Renal cortical epithelial cell (primary cell): ENCODE measurements at places on chromosomes 16 and 17.

GRCh38 chr17:64123114-64123513, 6.8 kb downstream of the ERN1 start:
- no peak for DNase-seq

DNA sequence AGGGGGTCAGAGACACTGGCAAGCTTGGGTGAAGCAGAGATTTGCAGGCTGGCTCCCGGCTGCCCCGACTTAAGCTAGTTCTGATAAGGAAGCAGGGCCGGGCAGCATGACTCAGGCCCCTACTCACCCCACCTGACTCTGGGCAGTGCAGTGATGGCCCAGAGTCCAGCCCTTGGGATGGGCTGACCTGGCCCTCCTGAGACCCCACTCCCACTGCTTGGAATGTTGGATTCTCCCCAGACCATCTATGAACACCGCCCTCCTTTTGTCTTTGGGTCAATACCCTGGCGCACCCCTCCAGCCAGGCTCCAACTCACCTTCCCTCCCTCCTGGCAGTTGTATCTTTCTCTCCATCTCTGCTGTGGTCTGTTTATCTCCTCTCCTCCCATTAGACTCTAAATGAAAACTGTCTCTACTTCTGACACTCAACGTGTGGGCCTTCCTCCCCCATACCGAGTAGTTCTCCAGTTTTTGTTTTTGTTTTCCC, 21.0 kb downstream of the LGALS3BP start:
- DNase-seq: no peak

DNA sequence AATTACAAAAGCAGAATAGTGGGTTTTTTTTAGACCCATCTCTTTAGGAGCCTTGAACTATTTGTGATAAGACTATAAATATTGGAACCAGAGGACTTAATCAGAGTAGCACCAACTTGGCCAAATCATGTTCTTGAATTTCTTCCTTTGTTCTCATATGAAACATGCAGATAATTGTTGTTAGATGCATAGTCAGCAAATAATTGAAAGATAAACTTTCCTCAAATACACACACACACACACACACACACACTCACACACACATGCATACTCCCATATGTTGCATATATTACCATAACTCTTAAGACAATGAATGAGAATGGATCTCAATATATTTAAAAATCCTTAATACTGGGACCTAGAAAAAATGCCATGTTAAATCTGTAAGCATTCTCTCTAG, 310.4 kb downstream of the KCNJ2 start:
- DNase-seq: no peak

DNA sequence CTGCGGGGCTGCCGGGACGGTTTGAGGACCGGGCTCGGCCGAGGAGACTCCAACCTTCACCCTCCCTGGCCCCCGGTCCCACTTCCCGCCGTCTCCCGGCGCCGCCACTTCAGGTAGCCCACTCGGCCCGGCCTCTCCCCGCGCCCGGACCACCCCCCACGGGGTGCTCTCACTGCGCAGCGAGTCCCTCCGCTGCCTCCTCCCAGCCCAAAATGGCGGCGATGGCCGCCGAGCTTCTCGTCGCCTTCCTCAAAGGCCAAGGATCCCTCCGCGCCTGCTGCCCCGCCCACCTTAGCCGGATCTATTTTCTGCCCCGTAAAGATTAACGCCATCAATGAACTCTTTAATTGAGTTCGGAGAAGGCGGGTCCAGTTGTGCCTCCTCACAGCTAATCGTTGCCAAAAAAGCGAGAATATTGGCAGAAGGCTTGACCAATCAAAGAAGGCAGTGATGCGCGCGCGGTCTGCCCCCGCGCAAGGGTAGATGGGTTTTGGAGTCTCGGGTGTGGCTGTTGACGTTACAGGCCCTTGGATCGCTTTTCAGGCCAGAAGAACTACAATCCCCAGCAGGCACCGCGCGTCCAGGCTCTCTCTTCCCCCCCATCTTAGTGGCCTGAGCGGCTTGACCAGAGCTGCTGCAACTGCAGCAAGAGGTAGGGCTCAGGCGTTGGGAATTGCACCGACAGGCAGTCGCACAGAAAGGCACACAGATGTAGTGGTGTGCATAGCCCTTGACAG, at the start of gene HEXIM2:
HEXIM2 (plus strand) TSS at position 588 of the 737 bp plus-strand sequence. CDS start 919 bp downstream, outside the sequence.
- DNase-seq: peak; percentile 99

GRCh38 chr17:60358606-60359225, 33.2 kb downstream of the USP32 start:
- DNase-seq: no peak

GRCh38 chr17:49525831-49526741, 31.0 kb downstream of the NGFR start:
- no peak for DNase-seq

DNA sequence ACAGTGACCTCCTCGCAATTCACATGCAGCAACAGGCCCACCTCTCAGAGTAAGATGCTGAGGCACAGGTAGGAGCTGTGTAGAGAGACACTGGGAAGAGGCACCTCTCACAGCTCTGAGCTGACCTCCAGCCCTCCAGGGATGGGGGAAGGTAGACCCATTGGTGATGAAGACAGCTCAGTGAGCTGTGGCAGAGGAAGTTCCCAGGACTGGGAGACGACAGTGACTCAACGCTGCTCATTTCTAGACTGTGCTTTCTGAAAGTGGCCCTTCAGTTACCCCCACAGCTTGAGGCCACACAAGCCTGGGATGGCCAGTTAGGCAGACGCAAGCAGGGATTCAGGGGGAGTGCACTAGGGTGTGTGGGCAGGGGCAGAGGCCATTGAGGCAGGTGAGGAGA, 2073.2 kb downstream of the TP53TG3F start:
- DNase-seq: no peak

GRCh38 chr17:51147650-51148049, 5.7 kb upstream of the NME1 start:
- peak; percentile 20 for DNase-seq

- peak; percentile 48 for DNase-seq
Observed at GRCh38 chr17:75130632-75131277, 787 bp downstream of the NT5C start.

- DNase-seq: peak; percentile 6
Observed at GRCh38 chr16:21301895-21302291, 23.8 kb upstream of the CRYM start.

GRCh38 chr16:4578961-4579530, 22.9 kb downstream of the C16orf96 start:
- DNase-seq: no peak
